ENCODE measurements at places on chromosomes 7 and 10.

- DNase-seq: no peak
Observed at GRCh38 chr7:38276096-38276877, 2.9 kb upstream of the TARP start.

- no peak for DNase-seq
Observed at GRCh38 chr7:27686315-27686714, 23.6 kb upstream of the HIBADH start.

- DNase-seq: no peak
Observed at GRCh38 chr7:17951742-17952254, 11.5 kb upstream of the SNX13 start.

GRCh38 chr10:132360766-132361447, 28.9 kb downstream of the LRRC27 start:
- DNase-seq: peak; percentile 49

DNA sequence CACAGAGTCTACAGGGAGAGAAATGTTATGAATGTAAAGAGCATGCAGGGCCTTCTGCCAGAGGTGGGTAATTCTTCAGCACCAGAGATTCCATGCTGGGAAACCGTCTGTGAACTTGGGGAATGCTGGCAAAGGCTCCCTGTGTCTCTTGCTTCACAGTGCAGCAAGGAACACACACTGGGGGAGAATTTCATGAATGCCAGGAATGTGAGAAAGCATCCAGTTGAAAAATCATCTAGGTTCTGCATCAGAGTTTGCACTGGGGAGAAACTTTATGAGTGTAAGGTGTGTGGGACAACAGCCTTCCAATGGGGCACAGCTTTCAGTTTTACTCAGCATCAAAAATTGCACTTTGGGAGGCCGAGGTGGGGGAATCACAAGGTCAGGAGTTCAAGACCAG, 224.3 kb upstream of the IGFBP3 start:
- DNase-seq: no peak

DNA sequence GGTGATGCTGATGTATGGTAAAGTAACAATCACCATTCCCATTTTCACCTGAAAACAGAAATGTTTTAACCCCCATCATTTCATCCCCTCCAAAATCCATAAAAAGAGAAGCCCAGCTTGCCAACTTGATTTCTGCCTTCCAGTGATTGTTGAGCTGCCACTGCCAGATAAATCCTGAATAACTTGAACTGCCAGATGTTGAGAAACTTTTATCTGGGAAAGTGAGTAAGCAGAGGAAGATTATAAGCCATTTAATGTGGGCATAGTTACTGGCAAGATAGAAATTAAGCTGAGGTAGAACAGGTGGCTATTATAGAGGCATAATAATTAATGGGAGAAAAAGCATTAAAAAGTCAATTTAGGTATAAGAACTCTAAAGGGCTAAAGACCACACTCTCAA, 534.1 kb downstream of the ANKRD7 start:
- no peak for DNase-seq

DNA sequence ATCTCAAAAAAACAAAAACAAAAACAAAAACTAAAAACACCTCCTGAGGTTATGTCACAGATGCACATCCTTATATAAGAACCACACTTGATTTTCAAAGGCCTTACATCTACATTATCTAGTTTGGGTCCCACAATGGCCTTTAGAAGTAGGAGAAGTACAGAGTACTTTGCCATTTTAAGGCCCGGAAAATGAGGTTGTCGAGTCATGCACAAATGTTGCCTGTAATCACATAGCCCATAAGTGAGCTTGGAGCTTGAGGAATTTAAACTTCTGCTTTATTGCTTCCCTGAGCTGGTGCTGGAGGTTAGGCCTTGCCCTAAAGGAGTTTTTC, 9.7 kb upstream of the MKRN1 start:
- DNase-seq: no peak
